GM03348 (cell line): ENCODE measurements at places on chromosomes 5 and 9.

GRCh38 chr5:106121972-106122605 is 1548.6 kb downstream of the EFNA5 start:
- DNase-seq = peak; percentile 72

DNA sequence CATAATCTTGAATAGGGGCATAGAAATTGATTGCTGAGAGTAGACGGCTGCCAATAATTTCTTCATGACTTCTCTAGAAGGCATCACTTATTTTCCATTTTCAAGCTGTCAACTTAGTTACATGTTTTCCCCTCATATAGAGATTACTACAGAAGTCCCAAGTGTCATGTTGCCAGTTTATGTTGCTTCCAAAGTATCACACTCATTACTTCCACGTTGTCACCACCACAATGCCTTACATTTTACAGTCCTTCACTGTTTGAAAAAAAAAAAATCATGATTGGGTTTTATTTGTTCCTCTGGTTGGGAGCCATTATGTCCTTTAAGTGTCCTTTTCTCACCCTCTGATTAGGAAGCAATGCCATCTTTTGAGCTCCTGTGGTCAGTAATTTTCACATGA is 2144.6 kb upstream of the ACO1 start:
- DNase-seq = no peak

DNA sequence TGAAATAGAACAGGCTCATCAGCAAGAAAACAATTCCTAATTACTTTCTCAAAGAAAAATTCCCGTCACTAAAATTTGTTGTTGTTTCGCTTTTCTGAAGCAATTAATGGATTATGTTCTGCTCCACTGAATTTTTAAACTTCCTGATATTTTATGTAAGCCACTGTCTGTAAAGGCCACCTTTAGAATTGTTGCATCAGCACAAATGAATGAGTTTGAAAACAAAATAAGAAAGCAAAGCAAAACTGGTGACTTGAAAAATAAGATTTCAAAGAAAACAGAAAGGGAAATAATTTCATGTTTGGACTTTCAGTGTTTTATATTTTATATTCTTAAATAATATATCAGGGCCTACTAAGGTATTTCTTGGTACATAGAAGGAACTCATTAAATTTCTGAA is 636.3 kb upstream of the TYRP1 start:
- no peak for DNase-seq

GRCh38 chr9:37405350-37405749 is 17.1 kb upstream of the GRHPR start:
- DNase-seq = no peak

GRCh38 chr5:141976176-141976575 is 7.3 kb downstream of the RNF14 start:
- DNase-seq = no peak

DNA sequence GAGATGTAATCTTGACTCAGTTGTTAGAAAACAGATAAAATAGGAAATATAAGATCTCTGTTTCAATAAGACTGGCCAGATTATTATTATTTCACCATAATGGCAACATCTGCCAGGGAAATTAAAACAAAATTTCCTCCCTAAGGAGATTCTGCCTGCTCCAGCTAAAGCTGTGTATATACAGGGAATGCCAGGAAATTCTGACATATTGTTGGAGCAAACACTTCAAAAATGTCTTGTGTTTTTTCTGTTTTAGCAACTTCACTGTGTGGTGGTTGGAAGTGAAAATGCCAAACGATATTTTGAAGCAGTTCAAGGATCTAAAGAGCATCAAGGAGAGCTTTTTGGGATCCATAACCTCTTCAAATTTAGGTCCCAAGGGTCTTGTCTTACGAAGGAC is 90.8 kb downstream of the ERCC6L2 start:
- DNase-seq = no peak
